ENCODE measurements at places on chromosomes 6 and 20.

DNA sequence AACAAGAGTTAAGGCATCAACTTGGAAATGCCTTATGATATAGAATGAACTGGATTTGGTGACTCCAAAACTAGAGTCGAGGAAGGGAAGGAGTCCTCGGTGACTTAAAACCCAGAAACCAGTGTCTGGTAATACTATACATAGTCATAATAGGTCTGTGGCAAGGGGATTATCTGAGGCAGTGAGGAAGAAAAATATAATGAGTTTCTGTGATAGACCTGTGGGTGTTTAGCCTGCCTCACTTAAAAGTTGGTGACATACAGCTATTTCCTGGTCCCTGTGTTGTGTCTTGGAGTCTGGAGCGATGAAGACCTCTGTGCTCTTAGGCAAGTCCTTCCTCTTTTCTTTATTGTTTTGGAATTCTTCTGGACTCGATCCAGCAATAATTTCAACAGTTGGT is 5.1 kb upstream of the MYO6 start:
- DNase-seq = no peak

- DNase-seq = no peak
Measured at GRCh38 chr6:138410972-138411880, 7.2 kb downstream of the HEBP2 start.

DNA sequence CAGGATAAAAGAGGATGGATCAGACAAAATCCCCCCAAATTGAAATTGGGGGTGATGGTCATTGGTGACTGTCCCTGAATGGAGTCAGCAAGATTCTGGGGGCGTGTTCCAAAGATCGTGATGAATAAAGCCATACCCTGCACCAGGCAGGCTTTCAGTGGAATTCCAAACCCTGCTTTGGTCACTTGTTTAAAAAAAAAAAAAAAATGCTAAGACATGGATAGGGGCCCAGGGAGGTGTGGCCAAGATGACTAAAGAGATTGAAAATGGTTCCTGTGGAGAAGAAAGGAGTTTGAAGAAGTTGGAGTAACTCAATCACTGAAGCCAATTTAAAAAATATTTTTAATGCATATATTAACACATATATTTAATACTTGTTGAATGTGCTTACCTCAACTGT is 161.4 kb upstream of the KCNG1 start:
- DNase-seq = no peak

- DNase-seq = no peak
Measured at GRCh38 chr20:23641936-23642751, 4.4 kb upstream of the CST3 start.

DNA sequence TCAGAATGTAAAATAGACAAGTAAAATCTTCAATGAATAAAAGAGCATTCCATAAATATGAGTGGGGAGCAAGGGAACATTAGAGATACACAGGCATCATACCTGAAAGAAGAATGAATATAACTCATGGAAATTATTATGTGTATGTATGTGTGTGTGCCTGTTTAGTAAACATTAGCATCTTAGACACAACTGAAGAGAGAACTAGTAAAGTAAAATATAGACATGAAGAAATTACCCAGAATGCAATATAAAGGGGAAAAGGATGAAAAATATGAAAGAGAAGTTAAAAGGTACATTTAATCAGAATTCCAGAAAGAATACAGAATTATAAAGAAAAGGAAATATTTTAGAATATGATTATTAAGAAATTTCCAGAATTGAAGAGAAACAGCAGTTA is 264.3 kb downstream of the KCNQ5 start:
- DNase-seq = no peak

DNA sequence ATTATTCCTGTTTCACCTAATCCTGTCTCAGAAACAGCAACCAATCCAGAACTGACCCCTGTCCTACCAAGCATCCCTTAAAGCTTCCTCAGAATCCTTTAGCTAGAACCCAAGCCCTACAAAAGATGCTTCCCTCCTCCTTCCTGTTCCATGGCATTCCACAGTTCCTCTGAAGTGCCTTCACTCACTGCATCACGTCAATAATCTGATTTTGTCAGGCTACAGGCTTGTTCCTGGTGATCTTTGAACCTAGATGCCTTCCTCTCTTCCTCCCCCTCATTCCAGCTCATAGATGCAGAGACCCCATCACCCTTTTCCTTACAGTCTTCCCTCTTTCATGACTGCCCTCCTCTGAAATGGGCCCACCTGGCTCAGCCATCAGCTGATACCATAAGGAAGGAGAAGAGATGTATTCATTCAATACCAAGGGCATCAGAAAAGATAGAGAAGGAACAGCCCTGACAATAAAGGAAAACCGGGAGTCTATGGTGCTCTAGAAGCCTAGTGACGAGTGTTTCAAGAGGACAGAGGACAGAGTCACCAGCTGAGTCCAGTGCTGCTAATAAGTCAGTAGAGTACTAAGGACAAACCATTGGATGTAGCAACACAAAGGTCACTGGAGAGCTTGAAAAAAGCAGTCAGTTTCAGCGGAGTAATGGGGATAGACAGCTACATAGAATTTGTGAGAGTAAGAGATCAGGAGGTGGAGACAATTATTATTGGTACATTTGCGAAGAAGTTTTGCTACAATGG is 62.5 kb upstream of the SPDEF start:
- no peak for DNase-seq

- DNase-seq = no peak
Measured at GRCh38 chr6:47733879-47734558, 35.6 kb downstream of the ADGRF4 start.

DNA sequence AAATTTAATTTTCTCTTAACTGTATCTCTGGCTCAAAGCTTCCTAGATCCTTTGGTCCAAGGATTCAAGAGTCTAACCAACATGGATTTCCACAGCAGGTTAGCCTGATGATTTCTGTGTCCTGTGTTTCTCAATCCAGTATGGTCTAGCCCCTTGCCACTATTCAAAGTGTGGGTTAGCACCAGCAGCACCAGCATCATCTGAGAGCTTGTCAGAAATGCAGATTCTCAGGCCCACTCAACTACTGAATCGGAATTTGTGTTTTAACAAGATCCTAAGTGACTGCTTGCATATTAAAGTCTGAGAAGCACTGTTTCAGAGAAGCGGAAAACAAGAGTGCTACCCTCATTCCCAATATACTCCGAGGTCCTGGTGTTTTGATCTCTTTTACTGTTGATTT is 133.8 kb upstream of the PRDM1 start:
- DNase-seq = no peak

- DNase-seq = no peak
Measured at GRCh38 chr6:139294090-139294489, 2.3 kb upstream of the TXLNB start.

DNA sequence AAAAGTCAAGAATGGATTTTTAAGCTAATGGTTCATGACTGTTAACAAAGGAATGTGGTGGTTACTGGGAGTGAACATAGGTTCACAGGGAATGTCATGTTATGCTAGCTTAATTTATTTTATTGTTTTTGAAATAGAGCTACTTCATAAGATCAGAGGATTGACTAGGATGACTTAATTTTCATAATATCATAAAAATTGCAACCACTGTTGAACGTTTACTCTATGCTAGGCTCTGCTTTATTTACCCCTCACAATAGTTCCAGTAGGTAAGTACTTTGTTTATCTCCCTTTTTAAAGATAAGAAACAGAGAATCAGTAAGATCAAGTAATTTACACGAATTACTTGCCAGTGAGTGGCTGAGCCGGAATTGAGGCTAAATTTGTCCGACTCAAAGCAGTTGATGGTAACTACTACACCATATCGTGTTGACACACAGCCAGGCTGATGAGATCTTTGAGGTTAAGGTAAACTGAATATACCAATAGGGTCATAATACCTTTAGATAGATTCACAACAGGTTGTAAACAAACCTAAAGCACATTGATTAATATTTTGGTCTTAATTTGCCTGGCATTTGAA is 194.6 kb upstream of the CITED2 start:
- no peak for DNase-seq

GRCh38 chr20:50189681-50190250 is 864 bp upstream of the CEBPB start:
- no peak for DNase-seq

DNA sequence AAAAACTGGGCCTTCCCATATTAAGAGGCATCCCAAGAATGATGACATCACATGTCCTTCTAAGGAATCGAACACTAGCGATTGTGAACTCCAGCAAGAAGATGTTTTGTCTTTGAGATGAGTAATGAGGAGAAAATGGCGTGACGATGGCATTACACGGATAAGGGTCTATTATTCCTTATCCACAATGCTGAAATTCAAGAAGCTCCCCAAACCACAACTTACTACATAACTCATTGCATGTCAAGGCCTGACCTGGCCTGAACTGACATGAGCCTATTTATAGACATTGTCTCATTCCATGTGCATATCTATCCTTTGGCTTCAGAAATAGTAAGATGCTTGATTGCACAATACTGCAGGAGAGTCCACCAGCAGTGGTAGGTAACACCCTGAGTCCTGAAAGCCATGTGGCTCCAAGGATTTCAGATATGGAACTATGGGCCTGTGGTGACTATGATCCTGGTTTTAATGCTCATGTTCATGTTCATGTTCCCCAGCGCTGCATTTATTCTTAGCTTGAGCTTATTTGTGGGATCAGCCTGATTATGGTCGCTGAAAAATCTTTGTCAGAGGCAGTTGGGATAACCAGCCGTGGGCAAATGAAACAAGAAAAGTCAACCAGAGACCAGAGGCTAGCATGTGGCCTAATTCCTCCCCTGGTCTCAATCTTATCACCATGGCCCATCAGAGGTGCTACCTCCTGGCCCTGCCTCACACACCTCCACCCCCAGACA is 183.2 kb upstream of the JARID2 start:
- no peak for DNase-seq

DNA sequence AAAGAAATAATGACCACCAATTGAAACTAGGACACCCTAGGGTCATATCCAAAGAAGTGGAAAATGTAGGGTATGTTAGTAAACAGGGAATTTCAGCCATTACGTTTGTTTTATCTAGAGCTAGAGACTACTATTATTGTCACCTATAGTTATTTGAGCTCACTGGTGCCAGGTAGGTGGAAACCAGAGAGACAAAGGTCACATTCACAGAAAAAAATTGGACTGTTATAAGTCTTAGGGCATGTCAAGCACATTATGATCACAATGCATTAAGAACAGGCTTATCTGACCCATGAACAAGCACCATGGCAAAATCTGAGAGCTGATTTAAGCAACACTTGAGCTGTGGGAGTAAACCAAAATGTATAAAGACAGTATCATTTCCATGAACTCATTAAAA is 530.1 kb upstream of the CITED2 start:
- DNase-seq = no peak

DNA sequence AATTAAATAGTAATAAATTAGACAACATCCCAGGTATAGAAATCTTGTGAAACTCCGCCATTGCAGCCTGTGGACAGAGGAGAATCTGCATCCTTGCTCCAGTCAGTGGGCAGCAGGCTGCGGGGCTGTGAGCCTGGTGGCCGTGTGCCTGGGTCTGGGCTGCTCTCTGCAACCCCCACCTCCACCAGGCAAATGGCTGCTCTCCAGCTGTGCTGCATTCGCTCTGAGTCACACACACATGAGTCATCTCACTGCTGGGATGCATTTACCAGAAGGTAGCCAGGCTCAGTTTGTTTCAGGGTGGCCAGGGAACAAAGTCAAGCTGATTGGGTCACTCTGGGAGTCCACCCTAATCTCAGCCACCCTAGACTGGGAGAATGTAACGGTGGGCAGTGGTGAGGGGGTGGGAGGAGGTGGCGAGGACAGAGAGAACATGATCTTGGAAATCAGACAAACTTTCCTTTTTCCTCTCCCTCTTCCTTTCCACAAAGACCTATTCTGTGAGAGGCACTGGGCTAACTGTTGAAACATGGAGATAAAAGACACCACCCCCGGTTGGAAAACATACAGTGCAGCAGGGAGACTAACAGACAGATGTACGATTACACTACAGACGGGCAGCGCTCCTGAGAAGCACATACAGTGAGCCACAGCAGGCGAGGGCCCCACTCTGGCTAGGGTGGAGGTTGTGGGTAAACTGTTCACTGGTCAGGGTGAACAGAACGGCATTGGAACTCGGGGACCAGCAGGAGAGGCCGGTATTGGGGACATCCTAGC is 59.2 kb downstream of the TRAM2 start:
- no peak for DNase-seq

DNA sequence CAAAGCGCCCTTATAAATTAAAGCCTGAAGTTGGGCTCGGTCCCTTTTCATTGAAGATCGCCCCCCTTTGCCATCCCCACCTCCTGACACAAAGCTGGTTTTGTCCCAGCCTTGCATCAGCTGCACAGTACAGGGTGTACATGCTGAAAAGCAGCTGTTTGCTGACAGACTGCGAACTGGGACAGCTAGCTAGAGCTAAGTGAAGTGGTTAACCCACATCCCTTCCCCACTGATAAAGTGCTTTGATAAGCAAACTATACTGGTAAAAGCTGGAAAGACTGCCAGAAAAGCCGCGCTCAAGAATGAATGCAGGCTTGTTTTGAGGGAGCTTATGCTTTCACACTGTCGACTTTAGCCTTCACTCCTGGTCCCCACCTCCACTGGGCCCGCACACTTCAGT is 207.3 kb downstream of the GMDS start:
- DNase-seq = no peak

- no peak for DNase-seq
Measured at GRCh38 chr20:48738094-48738398, 89.8 kb downstream of the PREX1 start.

DNA sequence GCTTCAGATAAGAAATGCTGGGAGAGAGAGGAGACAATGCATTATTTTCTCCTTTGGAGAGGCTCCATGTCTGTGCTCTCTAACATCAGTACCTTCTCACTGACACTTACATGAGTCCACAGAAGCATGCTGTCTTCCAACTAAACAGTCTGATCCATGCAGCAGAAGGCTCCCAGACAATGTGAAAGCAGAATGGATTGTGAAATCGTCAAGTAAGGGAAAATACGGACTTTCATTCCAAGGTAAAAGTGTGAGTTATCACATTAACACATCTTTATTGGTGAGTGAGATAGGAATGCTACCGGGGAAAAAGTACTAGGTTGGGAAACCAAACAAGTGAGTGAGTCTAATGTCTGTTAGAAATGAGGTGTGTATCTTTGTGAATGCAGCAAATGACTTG is 167.6 kb upstream of the KCNK16 start:
- no peak for DNase-seq

DNA sequence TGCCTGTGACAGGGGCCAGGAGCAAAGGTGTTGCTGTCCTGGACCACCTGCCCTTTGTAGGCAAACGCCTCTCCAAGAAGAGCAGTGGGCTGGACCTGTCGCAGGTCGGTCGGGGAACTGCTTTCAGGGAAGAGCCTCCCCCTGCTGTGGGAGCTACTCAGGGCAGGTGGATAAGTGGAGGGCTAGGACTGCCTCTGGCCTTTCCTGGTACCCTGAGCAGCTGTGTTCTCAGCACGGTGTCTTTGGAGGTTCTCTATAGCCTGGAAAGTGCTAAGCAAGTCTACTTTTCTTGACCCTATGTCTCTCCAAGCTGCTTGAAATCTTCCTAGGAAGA is 35.0 kb downstream of the BPIFB1 start:
- DNase-seq = no peak

DNA sequence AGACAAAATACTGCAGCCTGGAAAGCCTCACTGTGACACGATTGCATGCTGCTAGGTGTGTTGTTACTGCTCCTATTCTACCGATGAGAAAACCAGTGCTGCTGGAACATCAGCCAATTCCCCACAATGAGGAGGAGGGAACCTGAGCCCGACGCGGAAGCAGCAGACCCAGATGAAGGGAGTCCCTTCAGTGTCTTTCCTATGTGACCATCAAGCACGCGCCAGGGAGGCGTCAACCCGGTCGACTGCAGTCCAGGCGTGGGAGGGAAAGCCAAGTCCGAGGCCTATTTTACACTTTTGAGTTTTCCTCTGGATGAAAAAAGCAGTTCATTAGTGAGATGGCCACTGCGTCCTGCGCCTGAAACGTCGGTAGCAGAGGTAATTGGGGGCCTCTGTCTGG is 63.3 kb downstream of the STK35 start:
- DNase-seq = no peak
